Stimulated activated naive CD8-positive, alpha-beta T cell treated with anti-CD3 and anti-CD28 coated beads, Interleukin-15, amount 100 ng/mL, for 72 hours (primary cell): ENCODE measurements at places on chromosomes 1 and 21.
A peak's percentile ranks its signal among the peaks of the same experiment; 100 is the strongest.

DNA sequence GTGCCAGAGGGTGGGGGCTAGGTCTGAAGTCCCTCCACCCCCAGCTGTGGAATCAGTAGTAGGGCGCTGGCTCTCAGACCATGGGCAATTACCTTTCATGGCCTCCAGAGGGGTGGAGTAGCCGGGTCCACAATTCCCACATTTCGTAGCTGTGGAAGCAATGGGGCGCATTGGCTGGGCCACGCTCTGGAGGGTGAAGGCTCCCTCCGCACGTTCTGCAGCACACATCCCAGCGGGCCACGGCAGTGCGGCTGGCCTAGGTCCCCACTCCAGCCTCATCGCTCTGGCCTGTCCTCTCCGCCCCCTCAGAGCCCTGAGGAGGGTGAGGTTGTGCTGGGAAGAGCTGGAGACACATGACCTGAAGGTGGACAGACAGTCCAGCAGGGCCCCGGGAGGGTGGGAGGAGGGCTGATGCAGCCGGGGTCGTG, 2.9 kb downstream of the SELENBP1 start:
- no peak for DNase-seq

DNA sequence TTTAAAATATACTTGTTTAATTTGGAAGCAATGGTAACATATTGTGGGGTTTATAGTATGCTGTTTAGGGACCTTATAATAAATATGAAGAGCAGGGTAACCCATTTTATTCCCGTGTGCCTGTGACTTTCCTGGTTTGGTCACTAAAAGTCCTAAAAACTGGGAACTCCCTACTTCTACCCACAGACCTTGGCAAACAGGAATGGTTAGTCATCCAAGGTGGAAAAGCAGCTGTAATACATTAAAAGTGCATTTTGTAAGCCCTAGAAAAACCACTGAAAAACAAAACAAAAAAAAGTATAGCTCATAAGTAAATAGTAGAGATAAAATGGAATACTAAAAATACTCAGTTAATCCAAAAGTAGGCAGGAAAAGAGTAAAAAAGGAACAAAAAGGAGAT, 538.9 kb downstream of the LMO4 start:
- DNase-seq, result no peak

DNA sequence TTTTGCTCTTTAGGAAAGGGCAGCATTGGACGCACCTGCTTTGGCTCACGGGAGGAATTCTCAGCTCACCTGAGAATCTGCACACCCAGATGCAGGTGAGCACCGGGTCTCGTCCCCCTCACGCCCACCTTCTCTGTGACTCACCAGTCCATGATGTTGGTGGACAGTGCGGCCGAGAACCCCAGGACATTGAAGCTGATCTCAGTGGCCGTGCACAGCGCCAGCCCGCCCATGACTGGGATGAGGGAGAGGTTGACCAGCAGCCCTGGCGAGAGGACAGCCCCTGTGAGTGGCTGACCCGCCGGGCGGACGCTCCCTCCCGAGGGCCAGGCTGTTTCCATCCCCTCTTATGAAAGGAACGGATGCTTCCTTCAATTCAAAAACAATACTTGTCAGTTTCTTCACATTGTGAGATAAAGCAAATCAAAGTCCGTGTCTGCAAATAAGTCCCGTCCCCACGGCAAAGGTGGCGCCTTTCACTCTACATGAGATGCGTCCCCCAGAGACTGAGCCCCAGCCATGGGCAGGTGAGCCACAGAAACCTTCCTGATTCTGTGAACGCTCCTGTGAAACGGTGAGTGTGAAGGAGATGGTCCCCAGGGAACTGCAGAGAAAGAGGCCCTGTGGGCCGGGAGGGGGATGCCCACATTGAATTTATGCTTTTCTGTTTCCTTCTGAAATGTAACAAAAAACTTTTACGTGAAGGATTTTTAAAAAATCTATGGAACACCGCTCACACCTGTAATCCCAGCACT, 12.7 kb upstream of the CDK11B start:
- DNase-seq, result no peak

DNA sequence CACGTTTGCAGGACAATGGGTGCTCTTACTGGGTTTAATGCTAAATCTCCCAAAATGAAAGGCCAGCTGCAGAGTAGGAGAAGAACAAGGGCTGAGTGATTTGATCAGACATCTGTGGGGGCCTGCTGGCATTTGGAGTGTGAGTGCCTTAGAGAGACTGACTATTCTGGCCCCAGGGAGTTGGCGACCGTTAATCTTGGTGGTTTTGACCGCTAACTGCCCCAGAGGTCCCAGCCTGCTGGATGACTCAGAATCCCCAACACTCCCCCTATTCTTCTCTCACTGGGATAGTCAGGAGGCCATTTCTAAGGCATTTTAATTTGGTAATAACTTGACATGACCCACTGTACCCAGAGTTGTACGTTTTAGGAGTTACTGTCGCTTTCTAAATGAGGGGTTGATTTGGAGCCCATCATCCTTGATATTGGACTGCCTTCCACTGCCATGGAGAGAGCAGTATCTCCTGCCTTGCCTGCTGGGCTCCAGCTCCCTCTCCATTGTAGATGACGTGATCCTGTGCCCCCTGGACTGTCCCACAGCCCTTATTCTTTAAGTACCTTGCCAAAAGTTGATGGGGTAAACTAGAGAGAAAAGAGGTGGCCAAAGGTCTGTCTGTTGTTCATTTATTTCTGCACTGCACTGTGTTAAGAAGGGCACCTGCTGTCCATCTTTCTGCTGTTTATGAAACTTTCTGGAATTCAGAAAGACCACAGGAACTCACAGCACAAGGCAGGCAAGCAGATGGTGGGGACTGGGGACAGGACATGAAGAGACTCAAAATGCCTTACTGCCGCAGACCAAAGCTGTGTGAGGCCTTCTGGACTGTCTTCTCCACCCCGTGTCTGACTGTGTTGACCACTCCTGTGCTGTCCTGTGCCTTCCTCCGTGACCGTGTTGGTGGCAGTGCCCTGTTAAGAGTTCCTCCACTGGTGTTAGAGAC, 98.2 kb upstream of the ARTN start:
- DNase-seq, result no peak

GRCh38 chr1:98333406-98333805, 328.1 kb upstream of the SNX7 start:
- no peak for DNase-seq

- DNase-seq, result no peak
Observed at GRCh38 chr1:109167001-109167506, 46.7 kb upstream of the SARS1 start.

- DNase-seq, result no peak
Observed at GRCh38 chr1:114482585-114482984, 28.4 kb downstream of the TRIM33 start.

DNA sequence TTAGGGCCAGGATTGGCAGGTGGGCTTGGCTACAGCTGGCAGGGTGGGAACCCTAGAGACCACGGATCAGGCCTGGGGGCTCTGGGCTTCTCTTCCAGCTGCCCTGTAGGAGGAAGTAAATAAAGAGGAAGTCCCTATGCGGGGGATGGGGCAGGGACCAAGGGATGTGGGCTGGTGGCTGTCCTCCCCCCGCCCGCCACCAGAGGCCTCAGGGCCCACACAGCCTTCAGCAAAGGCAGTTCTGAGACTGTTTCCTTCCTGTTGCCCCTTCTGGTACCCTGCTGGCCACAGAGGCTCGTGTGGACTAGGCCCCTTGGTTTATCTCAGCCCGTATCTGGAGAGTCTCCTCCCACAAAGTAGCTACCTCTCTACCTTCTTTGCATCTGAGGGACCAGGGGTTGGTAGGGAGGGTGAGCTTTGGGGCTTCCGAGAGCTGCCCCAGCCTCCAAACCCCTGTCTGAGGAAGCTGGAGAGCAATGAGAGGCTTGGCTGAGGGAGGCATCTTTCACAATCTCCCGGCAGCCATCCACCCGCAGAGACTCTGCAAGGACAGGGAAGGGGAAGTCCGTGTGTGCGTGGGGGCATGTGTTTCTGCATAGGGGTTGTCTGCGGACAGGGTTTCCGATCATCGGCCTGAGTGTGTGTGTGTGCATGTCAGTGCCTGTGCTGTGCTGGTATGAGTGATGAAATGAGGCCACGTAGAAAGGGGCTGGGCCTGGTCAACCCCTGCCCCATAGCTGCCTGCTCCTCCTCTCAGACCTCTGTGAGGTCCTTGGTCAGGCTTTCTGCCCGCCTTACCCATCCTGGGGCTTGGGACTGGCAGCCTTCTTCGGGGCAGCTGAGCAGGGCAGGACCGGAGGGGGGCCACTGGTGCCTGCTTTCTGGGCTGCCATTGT, 12.5 kb downstream of the RPS6KA1 start:
- DNase-seq, result peak; percentile 82

DNA sequence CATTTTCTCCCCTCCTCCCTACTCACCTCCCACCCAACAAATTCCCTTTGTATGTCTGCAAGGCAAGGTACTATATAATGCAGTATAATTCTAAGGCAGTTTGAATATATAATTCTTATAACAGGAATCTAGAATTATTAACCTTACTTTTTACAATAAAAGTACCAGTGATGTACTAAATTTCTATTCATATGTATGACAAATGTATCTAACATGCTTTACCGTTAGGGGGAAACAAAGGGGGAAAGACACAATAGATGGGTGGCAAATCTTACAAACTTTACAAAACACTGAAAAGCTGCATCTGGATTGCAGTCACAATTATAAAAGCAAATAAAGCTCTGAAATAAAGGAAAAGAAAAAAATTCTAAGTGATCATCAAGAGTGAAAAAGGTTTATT, 2.3 kb downstream of the PIK3R3 start:
- no peak for DNase-seq

DNA sequence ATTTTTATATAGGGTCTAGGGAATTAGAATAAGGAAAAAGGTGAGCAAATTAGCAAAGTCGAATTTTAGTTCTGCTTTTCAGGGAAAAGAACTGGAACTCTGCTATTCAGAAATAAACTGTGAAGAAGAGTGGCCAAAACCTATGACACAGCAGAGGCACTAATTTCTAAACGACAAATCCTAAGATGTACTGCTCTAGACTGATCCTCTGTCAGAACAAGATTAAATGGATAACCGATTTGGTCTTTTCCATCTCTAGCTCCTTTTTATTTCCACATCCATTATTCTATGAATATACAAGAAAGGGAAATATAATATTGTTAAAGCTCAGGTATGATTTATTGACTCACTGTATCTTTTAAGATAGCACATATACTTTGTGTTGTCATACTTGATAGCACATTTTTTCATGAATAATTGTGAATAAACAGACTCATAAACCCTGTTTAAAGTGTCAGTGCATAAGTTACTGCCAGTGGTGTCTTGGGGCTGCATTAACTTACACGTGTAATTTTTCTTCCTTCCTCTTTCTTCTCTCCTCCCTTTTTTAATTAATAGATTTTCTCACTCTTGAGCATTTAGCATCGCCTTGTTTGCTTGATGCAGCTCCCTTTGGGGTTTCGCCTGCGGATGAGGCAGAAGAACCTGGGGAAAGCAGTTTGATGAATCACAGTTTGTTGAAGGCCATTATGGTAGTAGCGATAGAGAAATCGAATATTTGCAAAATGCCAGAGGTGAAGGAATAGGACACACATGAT, 496.6 kb downstream of the ADGRL2 start:
- no peak for DNase-seq

- no peak for DNase-seq
Observed at GRCh38 chr1:43577655-43578542, 47.2 kb downstream of the PTPRF start.

- DNase-seq, result no peak
Observed at GRCh38 chr21:42495027-42495426, 997 bp downstream of the RSPH1 start.

DNA sequence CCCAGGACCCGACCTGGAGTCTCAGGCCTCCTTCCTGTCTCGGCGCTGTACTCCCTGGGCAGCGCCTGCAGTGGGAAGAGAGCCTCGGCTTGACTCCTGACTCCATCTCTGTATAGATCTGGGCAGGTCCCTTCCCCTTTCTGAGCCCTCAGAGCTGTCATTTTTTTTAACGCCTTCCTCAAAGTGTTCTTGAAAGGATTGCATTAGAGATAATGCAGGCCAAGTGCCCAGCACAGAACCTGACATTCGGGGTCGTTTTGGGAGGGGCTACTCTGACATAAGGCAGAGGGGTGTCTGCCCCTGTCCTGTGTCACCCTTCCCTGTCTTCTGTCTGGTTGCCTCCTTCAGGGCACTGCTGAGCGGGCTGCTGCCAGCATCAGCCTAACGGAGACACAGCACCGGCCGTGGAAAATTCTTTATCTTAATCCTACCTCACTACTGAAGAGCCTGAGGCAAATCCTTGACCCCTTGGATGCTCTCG, 271.6 kb downstream of the TRABD2B start:
- no peak for DNase-seq

GRCh38 chr1:116262995-116263385, 110.1 kb upstream of the ATP1A1 start:
- DNase-seq, result no peak

DNA sequence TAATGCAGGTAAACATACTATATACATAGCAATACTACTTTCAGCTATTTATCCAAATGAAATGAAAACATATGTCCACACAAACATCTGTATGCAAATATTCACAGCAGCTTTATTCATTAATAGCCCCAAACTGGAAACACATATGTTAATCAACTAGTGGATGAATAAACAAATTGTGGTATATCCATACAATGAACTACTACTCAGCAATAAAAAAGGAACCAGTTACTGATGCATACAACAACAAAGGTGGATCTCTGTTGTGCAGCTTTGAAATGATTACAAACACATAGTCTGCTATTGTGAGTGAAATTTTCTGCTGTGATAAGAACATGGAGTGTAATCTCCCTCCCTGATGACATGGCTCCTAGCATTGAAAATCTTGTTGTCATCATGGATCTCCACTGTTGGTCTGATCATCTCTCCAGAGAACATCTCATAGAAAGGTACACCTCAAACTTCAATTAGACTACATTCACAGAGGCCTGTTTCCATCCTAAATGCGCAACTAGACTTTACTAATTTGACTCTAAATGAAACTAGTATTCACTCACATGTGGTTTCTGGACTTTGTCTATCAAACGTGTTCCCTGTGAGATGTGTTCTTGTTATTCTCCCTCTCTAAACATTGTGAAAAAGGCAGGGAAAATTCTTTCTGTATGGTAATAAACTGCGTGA, 10.7 kb downstream of the INTS7 start:
- no peak for DNase-seq

- no peak for DNase-seq
Observed at GRCh38 chr1:1554550-1554925, 14.1 kb upstream of the TMEM240 start.

DNA sequence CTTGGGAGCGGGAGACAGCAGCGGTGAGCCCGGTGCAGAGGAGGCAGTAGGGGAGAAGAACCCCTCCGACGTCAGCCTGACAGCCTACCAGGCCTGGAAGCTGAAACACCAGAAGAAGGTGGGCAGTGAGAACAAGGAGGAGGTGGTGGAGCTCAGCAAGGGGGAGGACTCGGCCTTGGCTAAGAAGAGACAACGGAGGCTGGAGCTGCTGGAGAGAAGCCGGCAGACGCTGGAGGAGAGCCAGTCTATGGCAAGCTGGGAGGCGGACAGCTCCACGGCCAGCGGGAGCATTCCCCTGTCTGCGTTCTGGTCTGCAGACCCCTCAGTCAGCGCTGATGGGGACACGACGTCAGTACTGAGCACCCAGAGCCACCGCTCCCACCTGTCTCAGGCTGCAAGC, 32.9 kb downstream of the STYXL2 start:
- no peak for DNase-seq

DNA sequence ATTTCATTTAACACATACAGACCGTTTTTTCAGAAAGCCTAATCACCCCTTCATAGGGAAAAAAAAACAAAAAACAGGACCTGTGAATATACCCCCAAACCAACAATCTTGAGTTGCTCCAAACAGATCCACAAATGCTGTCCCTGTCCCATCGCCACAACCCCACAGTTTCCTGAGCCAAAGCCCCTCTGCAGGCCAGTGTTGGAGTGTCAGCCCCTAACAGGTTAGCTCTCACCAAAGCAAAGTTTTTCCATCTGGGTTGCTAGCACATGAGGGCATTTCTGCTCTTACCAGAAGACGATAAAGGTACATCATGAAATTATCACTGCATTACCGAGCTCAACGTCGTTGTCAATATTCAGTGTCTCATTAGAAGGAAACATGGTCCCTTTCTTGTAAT, 40.8 kb downstream of the MCOLN2 start:
- DNase-seq, result no peak
